ENCODE measurements at places on chromosomes 2 and 18. TPM values are rescaled to one million over a fixed set of nuclear protein-coding genes. Genes with fewer than 3 reads are reported as not detected.
A peak's percentile ranks its signal among the peaks of the same experiment; 100 is the strongest.

Gene TCF7L1
- 70.4 TPM for polyA plus RNA-seq

Gene CDK5R2
- polyA plus RNA-seq, result 0.13 TPM

DNA sequence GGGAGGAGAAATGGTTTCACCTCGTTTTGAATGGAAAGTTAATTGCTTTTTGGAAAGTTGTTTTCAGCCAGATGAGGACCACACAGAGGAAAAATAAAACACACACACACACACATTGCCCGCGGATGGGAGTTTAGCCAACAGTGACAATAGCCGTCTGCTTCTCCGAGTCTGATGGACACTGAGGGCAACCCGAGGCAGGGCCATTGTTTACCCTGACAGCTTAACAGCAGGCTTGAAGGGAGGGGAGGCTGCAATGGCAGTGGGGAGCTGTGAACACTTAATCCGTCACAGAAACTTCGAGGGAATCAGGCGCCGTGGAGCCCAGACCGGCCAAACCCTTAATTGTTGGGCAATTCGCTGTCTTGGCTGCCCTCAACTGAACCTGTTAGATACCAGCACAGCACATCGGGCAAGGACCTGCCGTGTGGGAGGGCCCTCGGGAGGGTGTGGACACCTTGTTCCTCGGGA is 145.9 kb downstream of the ACKR3 start:
- peak; percentile 43 for DNase-seq

GRCh38 chr2:161746891-161747535 is 122.8 kb downstream of the SLC4A10 start:
- no peak for DNase-seq

DNA sequence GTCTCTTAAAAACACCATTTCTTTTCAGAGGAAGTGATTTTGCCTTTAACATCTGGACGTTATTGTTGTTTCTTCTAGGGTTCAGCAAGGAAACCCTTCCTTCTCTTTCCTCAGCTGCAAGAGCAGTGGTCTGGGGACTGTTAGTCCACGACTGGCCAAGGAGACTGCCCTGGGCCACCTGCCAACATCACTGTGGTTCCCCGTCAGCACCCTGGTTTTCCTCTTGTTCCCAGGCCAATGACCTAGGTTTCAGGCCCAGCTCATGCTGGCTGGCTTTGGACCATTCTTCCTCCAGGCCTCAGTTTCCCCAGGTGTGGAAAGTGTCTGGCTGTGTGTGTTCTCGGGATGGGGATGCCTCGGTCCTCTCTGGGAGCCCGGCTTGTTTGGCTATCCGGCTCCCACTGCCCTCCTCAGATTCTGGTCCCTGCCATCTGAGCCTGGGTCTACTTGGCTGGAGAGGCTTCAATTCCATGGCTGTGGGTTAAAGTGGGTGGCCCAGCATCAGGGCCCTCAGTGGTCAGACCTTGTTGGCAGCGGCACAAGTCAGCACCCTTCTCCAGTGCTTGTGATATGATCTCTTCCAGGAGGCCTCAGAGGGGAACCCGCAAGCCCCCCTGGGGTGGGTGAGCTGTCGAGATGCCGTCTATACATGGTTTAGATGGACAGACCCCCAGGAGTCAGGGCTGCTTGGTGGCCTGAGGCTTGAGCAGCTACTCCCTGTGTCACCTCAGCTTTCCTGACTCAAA is 234.3 kb upstream of the HS6ST1 start:
- no peak for DNase-seq

Data from left renal cortex interstitium (tissue), 4 donors.